ENCODE measurements at places on chromosomes 3 and 15.

GRCh38 chr15:53072077-53072476, 281.9 kb upstream of the ONECUT1 start:
- peak; percentile 23 for DNase-seq

- no peak for DNase-seq
Observed at GRCh38 chr15:48145923-48146322, 25.1 kb downstream of the SLC24A5 start.

DNA sequence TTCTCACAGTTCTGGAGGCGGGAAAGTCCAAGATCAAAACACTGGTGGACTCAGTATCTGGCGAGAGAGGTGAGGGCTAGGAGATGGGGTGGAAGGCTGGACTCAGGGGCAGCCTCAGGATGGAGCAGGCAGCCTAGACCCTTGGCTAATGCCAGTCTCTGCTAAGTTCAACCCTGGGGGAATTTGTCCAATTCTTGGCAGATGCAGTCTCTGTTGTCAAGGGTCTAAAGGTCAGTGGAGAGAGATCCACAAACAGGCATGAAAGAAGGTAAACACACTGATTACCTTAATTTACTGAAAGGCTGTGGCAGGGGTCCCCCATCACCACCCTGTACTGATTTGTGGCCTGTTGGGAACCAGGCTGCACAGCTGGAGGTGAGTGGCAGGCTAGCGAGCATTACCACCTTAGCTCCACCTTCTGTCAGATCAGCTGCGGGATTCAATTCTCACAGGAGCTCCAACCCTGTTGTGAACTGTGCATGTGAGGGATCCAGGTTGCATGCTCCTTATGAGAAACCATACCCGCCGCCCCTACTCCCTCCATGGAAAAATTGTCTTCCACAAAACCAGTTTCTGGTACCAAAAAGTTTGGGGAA, 32.5 kb upstream of the RHCG start:
- DNase-seq = no peak

GRCh38 chr3:36761779-36762178, 2.6 kb downstream of the DCLK3 start:
- no peak for DNase-seq

- no peak for DNase-seq
Observed at GRCh38 chr15:60945196-60945595, 283.9 kb downstream of the RORA start.

GRCh38 chr3:15903759-15904720, 106.3 kb upstream of the ANKRD28 start:
- no peak for DNase-seq

DNA sequence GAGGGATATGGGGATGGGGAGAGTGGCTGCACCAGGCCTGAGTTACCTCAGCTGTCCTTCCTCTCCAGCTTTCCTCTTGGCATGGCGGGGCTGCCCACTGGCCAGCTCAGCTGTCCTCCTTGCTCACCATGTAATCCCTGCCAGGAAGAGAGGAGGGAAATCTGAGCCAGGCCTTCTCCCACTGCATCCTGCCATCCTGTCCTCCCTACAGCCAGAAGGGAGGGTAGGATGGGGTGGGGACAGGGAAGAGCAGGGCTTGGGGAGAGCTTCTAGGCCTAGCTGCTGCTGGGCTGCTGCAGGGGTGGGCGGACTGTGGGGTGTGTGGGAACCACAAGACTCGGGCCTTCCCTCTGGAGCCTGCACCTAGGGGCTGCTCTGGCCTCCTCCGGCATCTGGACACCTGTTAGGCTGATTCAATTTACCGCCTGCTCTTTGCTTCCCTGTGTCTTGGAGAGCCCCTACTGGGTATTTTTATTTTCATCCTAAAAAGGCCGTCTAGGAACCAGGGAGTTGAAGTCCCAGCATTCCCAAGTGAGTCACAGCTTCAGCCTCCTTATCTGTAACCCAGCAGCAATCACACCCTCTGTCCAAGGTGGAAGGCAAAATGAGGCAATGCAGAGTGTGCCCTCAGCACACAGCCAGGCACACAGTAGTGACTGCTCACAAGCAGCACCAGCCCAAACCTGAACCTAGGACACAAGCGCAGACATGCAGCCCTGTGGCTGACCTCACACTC, 13.1 kb upstream of the KY start:
- DNase-seq = no peak

DNA sequence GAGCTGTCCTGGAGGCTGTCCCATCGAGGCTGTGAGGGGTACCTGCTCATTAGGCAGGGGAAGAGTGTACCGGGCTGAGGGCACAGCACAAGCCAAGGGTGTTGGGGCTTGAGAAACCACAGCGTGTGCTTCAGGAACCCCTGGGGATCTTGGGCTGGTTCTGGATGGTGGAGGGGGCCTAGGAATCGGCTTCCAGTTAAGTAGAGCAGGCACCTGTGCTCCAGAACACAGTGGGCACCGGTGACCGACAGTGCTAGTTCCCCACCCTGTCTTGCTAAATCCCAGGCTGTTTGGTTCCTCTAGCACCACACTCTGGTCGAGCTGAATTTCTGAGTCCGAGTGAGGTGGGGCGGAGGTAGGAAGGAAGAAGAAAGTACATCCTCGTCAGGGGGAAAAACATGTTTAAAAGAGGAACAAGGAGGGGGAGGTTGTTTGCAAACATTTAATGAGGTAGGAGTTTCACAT, 29.1 kb downstream of the SLC6A6 start:
- DNase-seq = no peak

DNA sequence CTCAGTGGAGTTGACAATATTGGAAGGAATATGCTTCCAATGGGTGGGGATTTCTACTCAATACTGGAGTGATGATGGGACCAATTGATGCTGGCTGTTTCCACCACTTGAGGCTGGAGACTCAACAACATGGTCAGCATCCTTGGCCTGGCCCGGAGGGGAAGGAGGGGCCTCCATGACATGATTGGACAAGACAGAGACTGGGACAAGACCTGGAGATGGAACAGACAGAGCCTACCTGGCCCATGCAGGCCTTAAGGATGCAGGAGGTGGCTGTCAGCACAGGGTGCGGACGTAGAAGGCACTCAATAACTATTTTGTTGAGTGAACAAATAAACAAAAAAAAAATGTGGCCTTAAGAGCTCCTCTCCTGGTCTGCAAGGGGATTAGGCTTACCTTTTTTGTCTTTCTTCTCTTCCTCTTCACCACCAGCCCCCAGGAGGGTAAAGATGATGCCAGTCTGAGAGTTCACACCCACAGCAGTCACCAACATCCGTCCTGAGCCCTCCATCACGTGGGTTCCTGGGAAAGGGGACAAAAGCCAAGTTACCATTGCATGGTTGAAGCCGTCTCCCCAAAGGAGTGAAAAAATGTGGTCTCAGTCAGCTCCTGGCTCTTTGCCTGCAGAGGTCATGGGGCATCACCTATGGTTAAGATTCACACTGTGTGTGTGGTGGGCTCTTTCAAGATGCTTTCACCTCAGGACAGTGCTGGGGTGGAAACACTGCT, 67.1 kb upstream of the SEC13 start:
- DNase-seq = no peak

DNA sequence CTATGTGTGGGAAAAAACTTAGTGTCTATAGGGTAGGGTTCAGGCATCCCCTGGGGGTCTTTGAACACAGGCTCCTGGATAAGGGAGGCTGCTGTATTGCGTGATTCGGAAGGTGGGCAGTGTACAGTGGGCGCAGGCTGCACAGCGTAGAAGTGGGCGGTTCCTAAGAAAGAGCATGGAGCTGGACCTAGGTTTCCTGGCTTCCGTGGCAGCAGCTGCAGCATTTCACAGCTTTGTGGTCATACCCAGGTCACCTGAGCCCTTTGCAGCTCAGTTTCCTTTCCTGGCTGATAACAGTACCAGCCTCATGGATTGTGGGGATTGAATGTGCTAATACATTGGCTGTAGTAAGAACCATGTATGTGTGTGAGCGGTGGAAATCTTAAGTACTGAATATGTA, 22.2 kb downstream of the CFAP100 start:
- DNase-seq = no peak

DNA sequence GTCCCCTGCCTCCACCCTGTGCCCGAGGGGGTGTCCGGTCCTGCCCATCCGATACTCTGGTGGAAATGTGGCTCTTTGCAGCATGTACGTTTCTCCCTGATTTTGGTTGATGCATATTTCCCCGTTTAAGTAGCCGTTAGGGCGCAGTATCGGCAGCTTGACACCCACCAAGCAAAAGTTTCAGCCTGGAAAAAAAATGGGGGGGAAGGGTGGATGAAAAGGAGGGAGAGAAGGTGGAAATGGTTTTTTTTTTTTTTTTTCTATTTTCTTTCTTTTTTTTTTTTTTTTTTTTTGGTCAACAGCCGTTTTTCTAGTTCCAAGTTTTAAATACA, 1.3 kb downstream of the RAP2B start:
- no peak for DNase-seq

GRCh38 chr15:63556246-63556645, 40.9 kb upstream of the FBXL22 start:
- no peak for DNase-seq

DNA sequence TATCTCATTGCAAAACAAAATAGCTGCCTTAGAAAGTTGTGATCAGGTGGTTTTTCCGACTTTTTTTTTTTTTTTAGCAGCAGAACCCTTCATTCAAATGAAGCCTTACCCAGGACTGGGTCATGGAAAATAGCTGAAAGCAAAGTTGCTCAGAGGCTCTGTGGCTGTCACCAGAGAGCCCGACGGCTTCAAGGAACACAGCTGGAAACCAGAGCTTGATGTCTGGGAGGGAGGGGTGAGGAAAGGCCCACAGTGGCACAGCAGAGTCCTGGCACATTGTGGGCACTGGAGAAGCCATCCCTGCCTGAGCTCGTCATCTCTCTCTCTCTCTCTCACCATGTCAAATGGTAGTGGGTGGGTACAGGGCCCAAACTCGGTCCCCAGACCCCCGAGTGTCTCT, 77.5 kb downstream of the RPN1 start:
- no peak for DNase-seq

DNA sequence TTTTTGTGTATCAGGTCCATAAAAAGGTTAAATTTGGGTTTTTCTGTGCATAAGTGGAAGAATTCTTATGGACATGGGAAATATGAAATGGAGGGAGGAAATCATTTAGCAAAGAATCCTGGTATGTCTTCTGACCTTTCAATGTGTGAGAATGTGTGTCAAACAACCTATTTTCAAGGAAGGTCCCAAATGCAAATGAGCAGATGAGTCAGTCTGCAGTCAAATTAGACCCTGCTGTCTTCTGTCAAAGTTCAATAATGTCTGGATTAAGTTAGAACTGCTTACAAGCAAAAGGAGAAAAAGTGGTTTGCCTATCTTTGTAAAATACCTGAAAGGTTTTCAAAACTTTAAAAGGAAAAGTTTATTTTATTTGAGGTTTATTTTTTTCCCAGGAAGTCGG, 15.3 kb downstream of the FBN1 start:
- no peak for DNase-seq

GRCh38 chr3:187648177-187648576, 22.0 kb downstream of the SST start:
- DNase-seq = no peak

GRCh38 chr3:32392536-32393302, 1.1 kb downstream of the CMTM7 start:
- peak; percentile 59 for DNase-seq

DNA sequence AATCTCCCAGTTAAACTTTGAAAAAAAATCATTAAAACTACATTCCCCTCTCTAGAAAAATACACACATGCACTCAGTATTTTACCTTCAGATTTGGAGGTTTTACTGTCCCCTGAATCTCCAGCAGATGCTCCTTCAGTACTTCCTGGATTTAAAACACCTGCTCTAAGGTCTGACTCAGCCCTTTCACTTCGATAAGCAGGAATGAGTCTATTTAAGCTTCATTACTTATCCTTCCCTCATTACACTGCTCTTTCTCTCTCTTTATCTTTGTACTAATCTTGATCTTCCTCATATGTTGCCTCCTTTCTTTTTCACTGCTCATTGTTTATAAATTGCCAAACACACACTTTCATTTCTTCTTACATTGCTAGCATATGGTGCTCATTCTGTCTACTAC, 443.9 kb downstream of the DIPK2A start:
- DNase-seq = no peak

- DNase-seq = no peak
Observed at GRCh38 chr15:74773329-74773728, 8.6 kb upstream of the CSK start.

DNA sequence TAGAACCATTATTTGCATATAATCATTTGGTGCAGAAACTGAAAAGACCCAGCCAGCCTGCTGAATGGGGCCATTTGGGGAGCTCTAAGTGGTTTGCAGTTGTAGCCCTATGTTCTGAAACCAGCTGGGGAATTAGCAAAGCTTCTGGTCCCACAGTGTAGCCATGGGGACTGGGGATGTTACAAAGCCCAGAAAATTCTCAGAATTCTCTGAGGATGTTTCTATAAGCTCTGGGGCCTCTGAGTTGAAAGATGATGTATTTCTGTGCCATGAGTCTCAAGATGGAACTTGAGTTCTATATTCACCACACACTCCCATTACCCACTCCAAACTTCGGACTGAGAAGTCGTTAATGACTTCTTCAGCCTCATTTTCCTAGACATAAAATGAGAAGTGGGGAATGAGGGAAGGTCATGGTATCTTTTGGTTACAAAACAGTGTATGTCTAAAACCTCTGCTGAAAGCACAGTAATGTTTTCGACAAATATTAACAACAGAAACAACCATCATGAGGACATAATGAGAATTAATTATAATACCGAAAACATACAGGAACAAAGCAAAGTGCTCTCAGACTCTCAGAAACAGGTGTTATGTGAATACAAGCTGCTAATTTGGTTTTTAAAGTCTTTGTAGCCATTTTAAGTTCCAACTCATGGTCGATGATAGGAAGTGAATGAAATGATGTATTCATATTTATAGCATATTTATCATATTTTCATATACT, 89.4 kb downstream of the RFTN1 start:
- DNase-seq = no peak

- no peak for DNase-seq
Observed at GRCh38 chr3:76724706-76725105, 315.2 kb upstream of the ROBO2 start.

DNA sequence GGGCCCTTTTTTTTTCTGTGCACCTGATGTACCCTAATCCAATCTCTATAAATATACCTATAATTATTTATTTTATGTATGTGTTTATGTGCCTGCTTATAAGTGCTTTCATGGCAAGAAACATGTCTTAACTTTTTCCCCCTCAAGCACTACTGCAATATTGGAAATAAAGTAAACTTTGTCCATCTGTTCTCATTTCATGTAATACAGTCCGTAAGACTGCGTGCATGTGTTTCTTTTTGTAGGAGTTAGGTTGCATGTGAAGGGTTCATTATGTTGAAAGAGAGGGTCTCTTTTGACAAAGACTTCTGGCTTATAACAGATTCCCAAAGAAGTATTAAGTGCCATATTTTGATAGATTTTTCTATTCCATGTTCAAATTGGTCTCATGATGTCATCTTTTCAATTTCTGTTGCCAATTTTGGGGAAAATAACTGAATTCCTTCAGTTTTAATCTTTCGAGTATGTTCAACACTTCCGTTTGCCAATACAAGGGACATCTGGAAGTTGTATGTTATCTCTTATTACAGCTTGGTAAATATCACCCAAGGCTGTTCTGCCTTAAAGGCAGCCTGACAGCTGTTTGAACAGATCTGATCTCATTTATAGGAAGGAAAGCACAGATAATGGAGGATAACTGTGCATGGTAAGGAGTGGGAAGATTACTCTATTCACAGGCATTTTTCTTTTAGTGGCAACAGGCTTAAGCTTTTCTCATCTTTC, 273.1 kb upstream of the SGO1 start:
- DNase-seq = no peak

GRCh38 chr3:185623939-185624665, 38.0 kb downstream of the SENP2 start:
- DNase-seq = no peak

Measured in suppressor macrophage (primary cell).